Naive thymus-derived CD8-positive, alpha-beta T cell (primary cell): ENCODE measurements at places on chromosomes 3 and 15.

DNA sequence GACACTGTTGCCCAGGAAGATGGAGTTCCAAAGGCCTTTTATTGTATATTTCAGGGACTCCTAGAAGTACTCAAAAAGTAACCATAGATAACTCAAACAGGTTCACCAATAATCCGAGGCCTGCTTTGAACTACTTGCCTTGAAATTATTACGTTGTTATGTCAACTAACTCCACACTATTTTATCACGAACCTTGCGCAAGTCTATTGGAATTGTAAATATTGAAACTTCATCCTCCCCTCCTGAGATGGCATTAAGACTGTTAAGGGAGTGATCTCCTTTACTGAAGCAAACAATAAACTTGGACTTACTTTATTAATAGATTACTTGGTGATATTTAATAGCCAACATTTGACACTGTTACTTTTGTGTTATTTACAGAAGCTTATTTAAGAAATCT lies 199.6 kb upstream of the GADL1 start:
- no peak for DNase-seq

GRCh38 chr15:42151736-42152135 lies 4.7 kb downstream of the PLA2G4F start:
- no peak for DNase-seq

DNA sequence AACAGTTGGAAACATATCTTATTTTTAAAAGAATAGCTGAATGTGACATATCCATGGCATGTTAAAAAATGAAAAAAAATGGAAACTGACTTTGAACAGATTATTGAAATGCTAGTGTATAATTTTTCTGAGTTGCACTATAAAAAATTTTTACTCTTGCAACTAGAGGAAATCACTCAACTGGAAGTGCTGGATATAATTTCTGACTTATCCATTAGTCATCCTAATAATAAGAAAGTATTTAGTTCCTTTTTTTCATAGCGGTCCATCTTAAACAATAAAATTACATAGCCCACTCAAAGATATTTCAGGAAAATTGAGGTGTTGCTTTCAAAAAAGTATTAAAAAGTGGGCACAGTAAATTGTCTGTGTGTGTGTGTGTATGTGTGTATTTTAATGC lies 80.7 kb downstream of the MBNL1 start:
- DNase-seq = no peak

DNA sequence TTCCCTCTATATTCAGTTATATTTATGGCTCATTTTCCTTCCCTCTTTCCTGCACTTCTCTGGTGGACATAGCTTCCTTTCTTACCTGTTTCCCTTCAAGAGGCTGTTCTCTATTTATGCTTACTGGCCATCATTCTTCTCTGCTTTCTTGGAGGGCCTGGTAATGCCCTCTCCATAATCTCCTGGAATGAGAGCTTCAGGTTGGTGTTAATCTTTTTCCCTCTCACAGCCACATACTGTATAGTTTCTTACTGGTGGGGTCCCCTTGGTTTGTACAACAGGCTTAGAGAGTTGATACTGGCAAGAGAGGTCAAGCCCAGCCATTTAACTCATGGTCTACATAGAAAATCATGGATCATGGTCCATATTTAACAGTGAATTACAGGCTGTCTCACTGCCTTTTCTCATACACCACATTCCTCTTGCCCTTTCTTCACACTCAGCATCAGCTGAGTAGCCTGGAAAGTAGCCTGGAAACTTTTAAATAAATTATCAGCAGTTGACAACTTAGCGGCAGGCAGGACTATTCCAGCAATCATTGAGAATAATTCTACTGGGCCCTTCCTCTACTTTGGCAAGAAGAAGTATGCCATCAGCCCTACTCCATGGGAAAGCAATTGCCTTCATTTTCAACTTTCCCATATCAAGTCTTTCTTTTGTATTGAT lies 38.0 kb upstream of the DPH6 start:
- no peak for DNase-seq

DNA sequence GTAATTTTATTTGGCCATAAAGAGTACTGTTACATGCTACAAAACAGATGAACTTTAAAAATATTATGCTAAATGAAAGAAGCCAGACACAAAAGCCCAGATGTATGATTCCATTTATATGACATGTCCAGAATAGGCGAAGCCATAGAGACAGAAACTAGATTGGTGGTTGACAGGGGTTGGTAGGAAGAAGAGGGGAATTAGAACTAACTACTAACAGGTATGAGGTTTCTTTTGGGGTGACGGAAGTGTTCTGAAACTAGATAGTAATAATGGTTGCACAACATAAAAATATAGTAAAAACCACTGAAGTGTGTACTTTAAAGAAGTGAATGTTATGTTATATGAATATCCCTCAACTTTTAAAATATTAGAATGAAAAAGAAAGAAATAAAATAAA lies 66.1 kb downstream of the GBE1 start:
- no peak for DNase-seq

- no peak for DNase-seq
Measured at GRCh38 chr3:180913581-180914404, 1.3 kb downstream of the FXR1 start.

DNA sequence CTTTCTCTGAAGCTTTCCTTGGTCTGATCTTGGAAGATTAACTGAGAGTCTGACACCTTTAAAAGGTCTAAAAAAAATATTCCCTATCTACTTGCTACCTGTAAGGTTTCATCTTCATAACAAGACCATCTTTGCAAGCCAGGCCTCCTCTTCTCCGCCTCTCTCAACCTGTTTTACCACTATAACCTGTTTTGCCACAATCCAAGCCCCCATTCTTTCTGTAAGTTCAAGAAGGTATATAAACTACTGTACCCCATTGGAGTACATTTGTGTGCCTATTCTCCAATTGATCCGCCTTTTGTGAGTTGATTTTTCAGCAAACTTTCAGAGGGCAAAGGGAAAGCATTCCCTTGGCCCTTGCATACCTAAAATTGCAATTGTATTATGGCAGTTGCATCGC lies 319.3 kb upstream of the NECTIN3 start:
- DNase-seq = no peak

DNA sequence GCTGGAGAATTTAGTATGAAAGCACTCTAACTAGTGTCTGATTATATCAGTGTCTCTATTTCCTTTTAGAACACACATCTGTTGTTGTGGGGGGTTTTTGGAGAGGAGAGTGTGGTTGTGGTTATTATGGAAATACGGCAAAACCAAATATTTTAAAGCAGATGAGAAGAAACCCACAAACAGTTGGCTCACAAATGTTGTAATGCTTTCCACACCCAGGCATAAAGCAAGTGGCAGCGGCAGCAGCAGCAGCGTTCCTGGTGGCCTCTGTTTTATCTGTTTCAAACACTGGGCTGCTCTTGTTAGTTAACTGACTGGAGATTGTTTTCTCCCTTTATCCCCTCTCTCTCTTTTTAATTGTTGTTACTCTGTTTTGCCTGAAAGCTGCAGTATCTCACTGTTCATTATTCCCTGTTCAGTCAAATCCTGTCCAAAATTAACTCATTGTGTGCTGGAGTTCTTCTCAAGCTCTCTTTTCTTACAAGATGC lies 1045.5 kb upstream of the NR2F2 start:
- no peak for DNase-seq

- no peak for DNase-seq
Measured at GRCh38 chr3:170802164-170803151, 67.5 kb downstream of the RPL22L1 start.

DNA sequence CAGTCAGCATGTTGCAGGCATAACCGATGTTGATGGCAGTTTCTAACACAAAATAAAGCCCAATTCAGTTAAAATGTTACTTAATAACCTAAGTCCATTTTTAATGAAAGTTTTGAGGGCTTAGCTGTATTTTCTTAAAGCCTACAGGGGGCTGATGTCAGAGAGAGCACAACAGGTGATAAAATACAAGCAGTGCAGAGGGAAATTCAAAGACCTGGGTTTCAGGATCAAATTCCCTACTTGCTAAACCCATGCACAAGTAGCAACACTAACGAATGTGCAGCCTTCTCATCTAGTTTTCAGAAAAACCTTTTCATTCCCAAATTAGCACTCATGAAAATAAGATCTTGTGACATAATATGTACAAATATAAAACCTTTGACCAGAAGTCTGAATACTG lies 202.0 kb downstream of the ATP8B4 start:
- DNase-seq = no peak
